Tibial nerve (tissue), 4 donors: ENCODE measurements at places on chromosomes 13 and 19. TPM values are rescaled to one million over a fixed set of nuclear protein-coding genes. Genes with fewer than 3 reads are reported as not detected.

The JSRP1 gene
- not detected for total RNA-seq

The SELENOV gene
- not detected for total RNA-seq

The PRTN3 gene
- total RNA-seq = not detected

The SYNE4 gene
- total RNA-seq = 0.21 TPM

The ZNF135 gene
- 9.6 TPM for total RNA-seq

The MPND gene
- total RNA-seq = 7.3 TPM

The ZSCAN4 gene
- total RNA-seq = not detected

The ZNF577 gene
- 14.5 TPM for total RNA-seq

The CEACAM4 gene
- 1.6 TPM for total RNA-seq

The VSTM2B gene
- total RNA-seq = not detected

The C2CD4C gene
- 2.2 TPM for total RNA-seq

The IFNL4 gene
- not detected for total RNA-seq

The ZNF296 gene
- total RNA-seq = 2.1 TPM

The NLRP11 gene
- total RNA-seq = not detected

The GPC5 gene
- not detected for total RNA-seq

The ZNF626 gene
- 10.5 TPM for total RNA-seq

DNA sequence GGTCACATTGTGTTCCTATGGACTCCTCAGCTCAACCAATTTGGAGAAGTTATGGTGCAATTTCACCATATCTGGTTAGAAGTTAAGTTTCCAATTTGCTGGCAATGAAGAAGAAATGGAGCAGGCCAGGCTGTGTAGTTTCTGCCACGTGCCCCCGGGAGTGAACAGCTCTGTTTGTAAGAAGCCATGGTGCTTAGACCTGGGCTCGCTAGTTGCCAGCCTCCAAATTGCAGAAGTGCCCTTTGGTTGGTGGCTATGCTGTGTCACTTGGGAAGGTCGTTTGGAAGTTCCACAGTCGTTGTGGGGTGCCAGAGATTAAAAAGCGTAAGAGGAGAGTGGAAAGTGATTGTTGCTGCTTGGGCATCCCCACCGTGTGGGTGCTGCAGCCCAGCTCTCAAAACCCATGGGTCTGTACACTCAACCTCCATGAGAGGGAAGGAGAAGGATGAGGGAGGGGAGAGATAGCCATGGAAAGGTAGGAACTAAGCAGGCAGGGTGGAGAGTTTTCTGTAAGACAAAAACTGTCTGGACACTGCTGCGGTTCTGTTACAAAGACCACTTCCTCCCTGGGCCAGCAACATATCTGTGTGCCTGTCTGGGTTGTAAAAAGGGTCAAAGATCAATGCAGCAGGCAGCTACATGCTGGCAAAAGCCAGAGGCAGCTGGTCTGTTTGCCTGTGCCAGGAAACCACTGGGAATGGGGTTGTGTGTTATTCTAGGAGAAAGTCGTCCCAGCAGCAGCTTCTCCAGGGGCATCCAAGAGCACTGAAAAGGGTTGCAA is 10.8 kb downstream of the ALOX5AP start:
- DNase-seq = no peak

DNA sequence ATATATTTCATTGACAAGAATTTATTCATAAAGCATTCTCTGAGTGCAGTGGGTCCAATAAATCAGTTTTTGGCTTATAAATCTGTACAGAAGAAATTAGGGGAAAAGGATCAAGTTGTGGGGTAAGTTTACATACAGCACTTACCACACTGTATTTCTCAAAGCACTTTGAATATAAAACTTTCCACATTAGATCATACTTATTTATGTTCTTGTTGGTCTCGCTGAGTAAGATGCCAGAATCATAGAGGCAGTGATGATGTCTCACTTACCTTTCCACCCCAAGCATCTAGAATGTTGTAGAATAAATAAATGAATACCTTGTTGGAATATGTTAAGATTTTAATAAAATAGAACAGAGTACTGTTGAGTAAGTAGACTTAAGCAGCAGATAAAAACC is 279.1 kb downstream of the PCDH20 start:
- no peak for DNase-seq

- DNase-seq = no peak
Observed at GRCh38 chr19:10284065-10284959, 2.4 kb upstream of the ICAM4 start.

- no peak for DNase-seq
Observed at GRCh38 chr13:48962281-48962680, 13.4 kb upstream of the FNDC3A start.

DNA sequence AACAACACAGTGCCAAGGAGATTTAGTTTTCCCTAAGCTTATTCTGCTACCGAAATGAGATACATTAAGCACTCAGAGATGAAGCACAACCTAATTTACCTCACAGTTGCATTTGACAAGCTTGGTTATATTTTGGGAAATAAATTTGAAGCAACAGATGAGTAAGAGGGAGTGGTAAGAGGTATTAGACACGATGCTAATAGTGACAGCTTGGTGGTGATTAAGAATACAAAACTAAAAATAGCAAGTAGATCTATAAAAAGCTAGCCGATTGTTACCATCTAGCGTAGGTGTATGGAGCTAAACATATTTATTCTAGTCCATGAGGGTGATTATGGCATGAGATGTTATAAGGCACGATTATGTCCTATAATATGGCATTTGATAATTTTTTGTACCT is 208.5 kb downstream of the PCCA start:
- DNase-seq = no peak

- DNase-seq = no peak
Observed at GRCh38 chr13:102825921-102826706, 19.7 kb upstream of the ERCC5 start.

DNA sequence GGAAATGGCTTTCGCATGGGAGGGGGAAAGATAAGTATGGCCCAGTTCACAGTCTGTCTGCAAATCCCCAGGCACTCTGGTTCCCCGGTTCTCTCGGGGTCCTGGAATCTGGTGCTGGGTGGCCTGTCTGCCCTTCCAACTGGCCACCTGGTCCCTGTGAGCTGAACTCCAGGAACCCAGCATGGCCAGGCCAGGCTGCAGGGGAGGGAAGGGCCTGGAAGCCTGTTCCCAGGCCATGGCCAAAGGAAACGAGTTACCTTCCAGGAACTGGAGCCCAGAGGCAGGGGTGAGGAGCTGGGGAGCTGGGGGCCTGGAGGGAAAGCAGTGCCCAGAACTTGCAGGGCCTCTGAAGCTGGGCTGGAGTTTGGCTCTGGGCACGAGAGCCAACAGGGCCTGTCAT is 19.1 kb upstream of the PNMA8C start:
- no peak for DNase-seq

GRCh38 chr13:27921421-27921960 is 1.7 kb downstream of the PDX1 start:
- DNase-seq = no peak

DNA sequence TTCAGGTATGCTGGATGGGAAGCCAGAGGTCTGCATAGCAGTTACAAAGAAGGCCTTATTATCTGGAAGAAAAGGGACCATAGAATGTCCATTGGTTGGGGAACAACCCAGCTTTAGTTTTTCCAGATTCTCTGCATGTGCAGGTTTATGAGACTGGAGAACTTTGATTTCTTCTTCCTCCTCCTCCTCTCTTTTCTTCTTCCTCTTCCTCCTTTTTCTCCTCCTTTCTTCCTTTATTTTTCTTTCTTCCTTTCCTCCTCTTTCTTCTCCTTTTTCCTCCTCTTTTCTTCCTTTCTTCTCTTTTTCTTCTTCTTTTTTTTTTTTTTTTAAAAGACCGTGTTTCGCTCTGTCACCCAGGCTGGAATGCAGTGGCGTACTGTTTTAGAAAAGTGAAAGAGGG is 30.9 kb downstream of the EPN1 start:
- DNase-seq = no peak

DNA sequence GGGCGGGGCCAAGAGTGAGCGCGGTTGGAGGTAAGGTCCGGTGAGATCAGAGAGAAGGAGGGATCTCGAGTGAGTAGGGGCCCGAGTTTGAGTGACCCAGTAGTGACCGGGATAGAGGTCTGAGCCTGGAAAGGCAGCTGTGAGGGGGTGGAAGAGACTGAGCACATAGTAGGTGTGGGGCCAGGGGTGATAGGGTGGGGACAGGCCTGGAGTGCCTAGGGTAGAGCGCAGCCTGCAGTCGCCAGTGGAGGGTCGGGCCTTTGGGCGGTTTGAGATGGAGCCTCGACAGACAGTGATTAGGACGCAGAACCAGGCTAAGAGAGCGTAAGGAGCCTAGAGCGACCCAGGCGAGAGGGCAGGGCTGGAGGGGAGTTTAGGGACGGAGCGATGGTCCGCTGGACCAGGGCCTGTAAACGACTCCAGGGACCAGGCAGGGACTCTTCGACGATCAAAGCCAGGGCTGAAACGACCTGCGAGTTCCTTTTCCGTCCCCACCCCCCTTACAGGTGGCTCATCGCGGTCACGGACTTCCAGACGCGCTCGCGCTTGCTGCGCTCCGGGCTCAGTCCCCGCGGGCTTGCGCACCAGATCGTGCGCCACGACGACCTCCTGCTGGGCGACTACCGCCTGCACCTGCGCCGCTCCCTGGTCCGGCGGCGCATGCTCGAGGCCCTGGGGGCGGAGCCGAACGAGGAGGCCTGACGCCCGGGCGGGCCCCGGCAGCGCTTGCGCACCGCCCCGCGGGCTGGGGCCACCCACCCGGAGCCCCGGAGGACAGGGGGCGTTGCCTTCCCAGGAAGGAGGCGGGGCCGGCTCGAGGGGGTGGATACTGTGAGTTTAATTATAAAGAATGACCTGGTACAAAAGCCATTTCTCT is 9.4 kb downstream of the C19orf81 start:
- peak; percentile 16 for DNase-seq

DNA sequence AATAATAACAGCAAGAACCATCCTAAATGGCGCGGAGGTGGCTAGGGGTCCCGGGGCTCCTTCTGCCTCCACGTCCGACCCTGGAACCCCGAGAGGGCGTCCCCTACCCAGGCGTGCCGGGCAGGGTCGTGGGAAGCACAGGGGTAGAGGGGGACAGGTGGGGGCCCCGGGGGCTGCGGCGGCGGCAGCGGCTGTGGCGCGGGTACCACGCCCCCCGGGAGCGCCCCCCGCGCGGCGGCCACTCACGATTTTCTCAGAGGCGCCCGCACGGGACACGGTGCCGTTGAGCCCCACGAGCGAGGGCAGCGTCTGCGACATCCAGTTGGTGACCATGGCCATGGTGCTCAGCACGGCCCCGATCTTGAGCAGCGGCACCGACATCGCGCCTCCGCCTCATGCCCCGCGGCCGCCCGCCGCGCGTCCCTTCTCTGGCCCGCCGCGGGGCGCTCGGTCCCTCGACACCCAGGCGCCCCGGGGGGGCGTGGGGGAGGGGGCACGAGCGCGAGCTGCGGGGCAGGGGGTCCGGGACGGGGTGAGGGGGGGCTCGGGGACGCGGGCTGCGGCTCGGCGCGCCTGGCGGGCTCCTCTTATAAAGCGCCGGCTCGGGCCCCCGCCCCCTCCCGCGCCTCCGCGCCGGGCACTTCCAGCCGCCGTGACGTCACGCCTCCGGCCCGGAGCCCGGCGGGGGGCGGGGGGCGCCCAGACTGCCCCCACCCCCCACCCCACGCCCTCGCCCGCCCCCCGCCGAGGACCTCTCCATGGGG is 22.9 kb downstream of the OLFM2 start:
- DNase-seq = no peak

DNA sequence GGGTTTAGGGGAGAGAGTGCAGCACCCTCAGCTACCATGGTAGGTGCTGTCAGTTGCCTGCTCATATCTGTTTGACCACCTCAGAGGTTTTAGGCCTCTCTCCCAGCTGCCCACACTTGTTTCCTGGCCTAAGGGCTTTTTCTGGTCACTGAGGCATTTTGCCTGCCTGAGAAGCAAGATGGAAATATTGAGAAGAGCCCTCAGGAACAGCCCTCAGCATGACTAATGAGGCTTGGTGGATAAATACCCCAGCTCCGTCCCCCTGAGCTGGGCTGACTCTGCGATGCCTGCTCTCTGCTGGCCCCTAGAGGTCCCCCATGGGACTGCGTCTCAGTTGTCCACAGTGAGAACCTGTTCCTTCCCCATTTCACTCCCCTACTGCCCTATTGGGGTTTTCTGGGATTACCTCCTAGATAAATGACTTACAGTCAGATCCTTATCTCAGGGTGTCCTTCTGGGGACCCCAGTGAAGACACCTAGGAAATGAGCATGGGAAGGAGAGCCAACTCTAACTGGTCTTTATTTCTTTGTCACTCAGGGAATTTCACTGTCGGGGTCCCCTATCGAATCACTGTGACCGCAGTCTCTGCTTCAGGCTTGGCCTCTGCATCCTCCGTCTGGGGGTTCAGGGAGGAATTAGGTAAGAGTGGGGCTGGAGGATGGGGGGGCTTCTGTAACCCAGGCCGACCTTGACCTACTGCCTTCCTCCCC is 13.3 kb downstream of the PALM3 start:
- DNase-seq = peak; percentile 53

GRCh38 chr13:33208290-33209220 is 77.0 kb downstream of the STARD13 start:
- no peak for DNase-seq

- DNase-seq = no peak
Observed at GRCh38 chr13:33876716-33877394, 58.9 kb downstream of the RFC3 start.

- DNase-seq = no peak
Observed at GRCh38 chr13:113974304-113975281, 717 bp upstream of the C13orf46 start.

DNA sequence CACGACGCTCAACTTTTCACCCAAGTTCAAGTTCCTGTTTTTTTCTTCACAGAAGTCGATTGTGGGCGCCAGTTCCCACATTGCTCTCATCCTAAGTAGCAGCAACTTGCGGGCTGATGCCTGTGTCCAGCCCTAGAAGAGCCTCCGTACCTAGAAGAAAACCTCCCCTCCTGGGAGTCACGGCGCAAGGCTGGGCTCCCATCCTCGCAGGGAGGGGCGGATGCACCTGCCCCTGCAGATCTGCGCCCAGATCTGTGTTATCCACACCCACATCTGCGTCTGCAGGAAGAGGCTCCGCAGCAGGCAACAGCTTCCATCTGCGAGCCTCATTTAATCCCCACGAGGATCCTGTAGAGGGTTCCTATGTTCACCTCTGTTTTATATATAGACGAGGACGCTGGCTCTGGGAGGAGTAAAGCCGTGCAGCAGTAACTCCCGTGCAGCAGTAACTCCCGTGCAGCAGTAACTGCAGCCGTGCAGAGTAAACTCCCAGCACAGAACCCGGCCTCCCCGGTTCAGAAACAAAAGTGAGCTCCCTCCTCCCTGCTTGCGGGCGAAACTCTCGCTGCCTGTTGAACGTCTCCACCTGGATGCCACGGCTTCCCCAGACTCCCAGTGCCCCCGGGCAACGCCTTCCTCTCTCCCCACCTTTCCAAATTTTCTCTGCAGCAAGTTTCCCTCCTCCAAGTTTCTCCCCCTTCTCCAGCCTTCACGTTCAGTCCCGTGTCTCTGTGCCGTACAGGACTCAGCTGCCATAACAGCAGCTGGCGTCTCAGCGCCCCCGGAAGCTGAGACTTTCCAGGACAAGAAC is 23.5 kb upstream of the LAIR1 start:
- DNase-seq = no peak

GRCh38 chr13:75628801-75629200 is 7.3 kb upstream of the LMO7 start:
- DNase-seq = no peak

DNA sequence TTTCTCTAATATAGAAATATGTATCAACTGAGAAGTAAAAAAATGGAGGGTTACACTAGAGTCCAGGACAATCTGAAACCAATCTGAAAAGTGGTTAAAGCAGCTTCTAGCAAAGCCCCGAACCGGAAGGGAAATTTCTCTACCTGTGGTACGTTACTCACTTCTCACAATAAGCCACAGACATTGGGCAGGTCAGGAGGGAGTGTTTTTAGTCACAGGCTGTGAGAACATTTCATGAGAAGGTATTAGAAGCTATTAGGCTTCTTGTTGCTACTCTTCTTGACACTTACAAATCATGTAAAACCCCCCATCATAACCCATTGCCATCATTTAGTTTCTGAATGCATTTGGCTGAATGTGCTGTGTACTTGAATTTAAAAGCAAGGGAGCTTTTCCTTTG is 120.9 kb downstream of the NUFIP1 start:
- no peak for DNase-seq

- no peak for DNase-seq
Observed at GRCh38 chr19:32811151-32811550, 58.4 kb downstream of the SLC7A9 start.
